Muscle of leg (tissue), 16 donors: ENCODE measurements at places on chromosomes 2 and 18. TPM values are rescaled to one million over a fixed set of nuclear protein-coding genes. Genes with fewer than 3 reads are reported as not detected.

GRCh38 chr2:98734823-98735260 is 3.9 kb upstream of the MGAT4A start:
- H3K4me1 ChIP-seq, result no peaks in the 10 kb centered on the region
- no peak overlapping the region for H3K4me3 ChIP-seq
- H3K27me3 ChIP-seq, result peaks cover 5% of the 10 kb centered on the region
- DNase-seq, result no peak
- H3K36me3 ChIP-seq, result no peaks in the 10 kb centered on the region

DNA sequence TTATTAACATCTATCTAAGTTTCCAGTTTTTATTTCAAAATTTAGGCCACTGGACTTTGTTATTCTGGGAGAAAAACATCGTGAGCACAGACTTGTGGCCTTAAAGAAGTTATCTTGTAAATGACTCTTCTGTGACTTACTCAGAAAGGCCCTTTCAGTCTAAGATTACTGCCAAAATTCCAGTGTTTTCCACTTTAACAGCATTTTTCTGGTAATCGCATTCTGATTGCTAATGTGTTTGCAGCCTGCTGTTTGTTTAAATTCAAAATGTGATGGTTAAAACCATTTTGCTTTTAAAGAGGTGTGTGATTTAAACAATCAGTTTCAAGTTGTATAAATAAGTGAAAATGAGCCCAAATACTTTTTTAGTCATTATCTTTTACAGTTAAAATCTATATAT is 136.7 kb upstream of the DAPL1 start:
- H3K4me3 ChIP-seq, result no peak overlapping the region
- peak; percentile 80 for DNase-seq
- H3K36me3 ChIP-seq, result peaks cover 26% of the 10 kb centered on the region
- peaks cover 17% of the 10 kb centered on the region for H3K4me1 ChIP-seq

DNA sequence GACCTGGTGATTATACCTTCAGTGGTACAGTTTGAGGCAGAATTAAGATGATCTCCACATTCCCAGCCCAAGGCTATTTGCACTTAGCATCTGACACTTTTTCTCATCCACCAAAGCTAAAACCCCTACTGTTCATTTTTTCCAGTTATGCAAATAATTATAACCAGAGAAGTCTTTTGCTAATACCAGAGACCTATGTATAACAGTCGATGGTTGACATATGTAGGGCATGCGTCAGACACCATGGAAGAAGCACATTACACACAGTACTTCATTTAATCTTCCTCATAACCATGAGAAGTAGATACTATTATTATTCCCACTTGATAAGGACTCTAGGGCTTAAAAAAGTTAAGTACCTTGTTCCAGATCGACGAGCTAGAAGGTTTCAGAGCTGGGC is 36.5 kb downstream of the AP1S3 start:
- no peaks in the 10 kb centered on the region for H3K4me1 ChIP-seq
- DNase-seq, result no peak
- no peak overlapping the region for H3K4me3 ChIP-seq
- no peak overlapping the region for H3K27ac ChIP-seq

- DNase-seq, result peak; percentile 93
- H3K27ac ChIP-seq, result peak overlapping the region; percentile 61
- no peaks in the 10 kb centered on the region for H3K36me3 ChIP-seq
- H3K4me3 ChIP-seq, result no peak overlapping the region
- peaks cover 27% of the 10 kb centered on the region for H3K4me1 ChIP-seq
- no peaks in the 10 kb centered on the region for H3K27me3 ChIP-seq
Measured at GRCh38 chr18:46366751-46367376, 262.7 kb downstream of the HAUS1 start.

- no peak overlapping the region for H3K27ac ChIP-seq
- no peak for DNase-seq
Measured at GRCh38 chr2:239278941-239279365, 121.9 kb downstream of the HDAC4 start.

DNA sequence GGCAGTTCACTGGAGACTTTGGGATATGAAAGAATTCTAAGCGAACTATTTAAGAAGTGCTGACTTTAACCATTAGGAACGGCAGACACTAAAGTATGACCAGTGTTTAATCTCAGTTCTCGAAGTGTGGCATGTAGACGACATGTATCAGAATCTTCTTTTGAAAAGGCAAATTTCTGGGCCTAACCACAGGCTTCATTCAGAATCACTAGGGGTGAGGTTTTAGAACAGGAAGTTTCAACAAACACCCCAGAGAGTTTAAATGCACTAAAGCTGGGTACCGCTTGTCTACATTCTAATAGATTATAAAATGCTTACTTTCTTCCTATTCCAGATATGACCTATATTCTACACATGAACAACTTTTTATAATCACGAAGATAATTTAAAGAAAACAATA is 180.3 kb downstream of the ANKRD44 start:
- H3K27ac ChIP-seq, result no peak overlapping the region
- DNase-seq, result no peak
- no peak overlapping the region for H3K4me3 ChIP-seq
- H3K27me3 ChIP-seq, result no peaks in the 10 kb centered on the region
- H3K36me3 ChIP-seq, result peaks cover 3% of the 10 kb centered on the region
- H3K4me1 ChIP-seq, result no peaks in the 10 kb centered on the region

DNA sequence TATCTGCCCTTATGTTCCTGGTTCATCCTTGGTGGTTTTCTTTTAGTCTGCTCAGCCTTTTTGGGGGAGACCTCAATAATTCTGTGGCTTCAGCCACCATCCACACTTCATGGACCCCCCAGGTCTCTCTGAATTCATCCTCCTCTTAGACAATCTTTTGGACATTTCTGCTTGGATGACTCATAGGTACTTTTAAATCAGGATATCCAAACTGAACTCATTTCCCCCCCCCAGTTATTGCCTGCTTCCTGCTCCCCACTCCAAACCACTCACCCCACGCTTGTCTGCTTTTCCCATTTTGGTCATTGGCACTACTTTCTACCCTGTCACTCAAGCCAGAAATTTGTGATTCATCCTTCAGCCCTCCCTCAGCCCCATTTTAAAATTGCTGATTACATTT is 78.5 kb downstream of the TANC1 start:
- H3K27me3 ChIP-seq, result no peaks in the 10 kb centered on the region
- H3K27ac ChIP-seq, result no peak overlapping the region
- H3K36me3 ChIP-seq, result no peaks in the 10 kb centered on the region
- DNase-seq, result no peak
- no peak overlapping the region for H3K4me3 ChIP-seq
- H3K4me1 ChIP-seq, result peaks cover 21% of the 10 kb centered on the region

DNA sequence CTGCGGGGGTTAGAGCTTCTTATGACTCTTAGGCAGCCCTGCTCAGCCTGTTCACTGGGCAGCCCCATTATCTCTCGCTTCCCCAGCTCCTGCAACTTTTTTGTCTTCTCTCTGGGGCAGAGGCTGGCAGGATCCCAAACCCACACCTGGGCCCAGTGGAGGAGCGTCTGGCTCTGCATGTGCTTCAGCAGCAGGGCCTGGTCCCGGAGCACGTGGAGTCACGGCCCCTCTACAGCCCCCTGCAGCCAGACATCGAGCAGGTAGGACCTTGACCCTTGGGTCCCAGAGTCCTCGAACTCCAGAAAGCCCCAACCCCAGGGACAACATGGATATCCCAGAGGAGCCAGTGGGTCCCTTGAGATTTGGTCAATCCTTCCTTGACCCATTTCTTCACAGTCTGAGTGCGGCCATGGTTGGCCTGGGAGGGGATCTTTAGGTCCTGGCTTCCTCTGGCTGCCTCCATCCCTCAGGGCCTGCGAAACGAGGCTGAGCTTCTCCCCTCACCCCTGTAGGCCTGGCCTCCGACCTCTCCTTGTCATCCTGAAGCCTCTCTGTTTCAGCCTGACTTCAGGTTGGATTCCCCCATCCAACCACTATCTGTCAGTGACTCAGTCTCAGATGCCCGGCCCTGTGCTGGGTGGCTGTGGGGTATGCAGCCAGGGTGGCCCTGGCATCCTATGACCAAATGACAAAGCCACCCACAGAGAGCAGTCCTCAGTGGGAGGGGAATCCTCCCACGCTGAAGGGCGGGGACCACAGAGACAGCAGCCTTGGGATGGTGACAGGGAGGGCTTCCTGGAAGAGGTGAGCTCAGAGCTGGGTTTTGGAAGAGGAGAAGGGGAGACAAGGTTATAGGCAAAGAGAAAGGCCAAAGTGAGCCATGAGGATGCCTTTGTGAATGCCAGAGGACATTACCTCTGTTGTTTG is 214.2 kb downstream of the DYSF start:
- peaks cover 65% of the 10 kb centered on the region for H3K36me3 ChIP-seq
- peaks cover 4% of the 10 kb centered on the region for H3K4me1 ChIP-seq
- no peak overlapping the region for H3K4me3 ChIP-seq
- no peaks in the 10 kb centered on the region for H3K27me3 ChIP-seq
- no peak overlapping the region for H3K27ac ChIP-seq
- no peak for DNase-seq

DNA sequence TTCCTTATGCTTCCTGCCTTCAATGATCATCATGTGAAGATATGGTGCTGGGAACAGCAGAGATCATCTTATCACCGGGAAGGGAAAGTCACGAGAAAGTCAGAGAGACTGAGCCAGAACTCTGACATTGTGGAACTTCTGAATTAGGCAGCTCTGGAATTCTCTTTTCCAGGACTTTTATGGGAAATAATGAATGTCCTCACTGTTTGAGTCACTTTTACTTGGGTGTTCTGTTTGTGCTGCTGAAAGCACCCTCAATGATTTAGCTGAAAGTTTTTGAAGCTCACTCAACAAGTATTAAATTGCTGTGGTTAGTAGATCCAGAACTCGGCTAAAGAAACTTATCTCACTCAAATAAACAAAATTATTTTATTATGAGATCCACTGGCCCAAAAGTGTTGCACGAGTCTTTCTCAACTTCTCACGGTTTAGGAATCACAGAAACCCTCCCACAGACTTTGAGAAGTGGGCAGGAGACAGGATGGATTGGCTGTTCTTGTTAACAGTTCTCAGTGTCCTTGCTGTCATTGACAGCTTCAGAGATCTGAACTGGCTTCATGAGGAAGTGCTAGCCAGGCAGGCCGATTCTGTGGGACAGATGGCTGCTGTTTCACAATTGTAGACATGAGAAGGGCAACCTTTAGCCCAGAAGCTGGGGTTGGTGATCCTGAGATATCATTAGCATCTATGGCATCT is 26.4 kb upstream of the ATRAID start:
- no peak overlapping the region for H3K4me3 ChIP-seq
- H3K36me3 ChIP-seq, result no peaks in the 10 kb centered on the region
- H3K4me1 ChIP-seq, result no peaks in the 10 kb centered on the region
- H3K27me3 ChIP-seq, result peaks cover 2% of the 10 kb centered on the region
- no peak overlapping the region for H3K27ac ChIP-seq
- DNase-seq, result no peak

LYPD6B gene
- 0.10 TPM for polyA plus RNA-seq

REG3G gene
- not detected for polyA plus RNA-seq

PKP4 gene
- 30.7 TPM for polyA plus RNA-seq

REG1B gene
- polyA plus RNA-seq, result not detected

GPR39 gene
- 0.11 TPM for polyA plus RNA-seq

CYP27A1 gene
- polyA plus RNA-seq, result 23.2 TPM

TRIB2 gene
- 93.7 TPM for polyA plus RNA-seq
